ENCODE measurements at places on chromosomes 1 and 21. TPM values are rescaled to one million over a fixed set of nuclear protein-coding genes. Genes with fewer than 3 reads are reported as not detected.
A peak's percentile ranks its signal among the peaks of the same experiment; 100 is the strongest.

DNA sequence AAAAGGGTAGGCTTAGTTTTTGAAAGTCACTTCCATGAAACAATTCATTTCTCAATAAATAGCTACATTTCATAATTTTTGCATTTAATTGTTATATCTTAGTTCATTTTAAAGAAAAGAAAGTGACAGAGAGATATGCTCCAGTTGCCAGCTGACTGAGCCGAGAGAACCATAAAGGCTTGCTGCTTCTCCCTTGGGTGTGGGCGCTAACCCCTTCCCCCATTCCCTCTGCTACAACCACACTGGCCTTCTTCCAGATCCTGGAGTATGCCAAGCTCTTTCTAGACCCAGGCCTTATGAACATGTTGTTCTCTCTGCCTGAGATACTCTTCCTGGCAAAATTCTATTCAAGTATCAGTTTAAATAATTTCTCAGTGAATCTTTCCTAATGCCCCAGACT lies 12.3 kb downstream of the SORT1 start:
- no peak for DNase-seq

The CD1E gene
- not detected for total RNA-seq

DNA sequence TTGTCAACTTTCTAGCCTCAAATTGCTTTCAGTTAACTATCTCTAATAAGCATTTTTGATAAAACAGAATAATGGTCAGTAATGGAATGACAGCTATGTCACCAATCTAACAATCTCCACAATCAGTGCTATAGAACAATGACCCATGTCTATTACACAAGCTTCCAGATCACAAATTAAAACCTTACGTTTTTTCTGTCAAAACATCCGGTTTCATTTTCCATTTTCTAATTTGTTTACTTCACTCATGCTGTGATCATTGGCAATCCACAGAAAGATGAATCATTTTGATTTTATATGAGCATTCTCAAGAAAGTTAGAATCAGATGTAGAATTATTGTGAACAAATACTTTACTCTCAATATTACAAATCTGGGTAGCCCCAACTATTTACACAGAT lies 80.3 kb downstream of the KCNT2 start:
- no peak for DNase-seq

- DNase-seq = no peak
Measured at GRCh38 chr1:19260211-19261138, 8.9 kb downstream of the MRTO4 start.

DNA sequence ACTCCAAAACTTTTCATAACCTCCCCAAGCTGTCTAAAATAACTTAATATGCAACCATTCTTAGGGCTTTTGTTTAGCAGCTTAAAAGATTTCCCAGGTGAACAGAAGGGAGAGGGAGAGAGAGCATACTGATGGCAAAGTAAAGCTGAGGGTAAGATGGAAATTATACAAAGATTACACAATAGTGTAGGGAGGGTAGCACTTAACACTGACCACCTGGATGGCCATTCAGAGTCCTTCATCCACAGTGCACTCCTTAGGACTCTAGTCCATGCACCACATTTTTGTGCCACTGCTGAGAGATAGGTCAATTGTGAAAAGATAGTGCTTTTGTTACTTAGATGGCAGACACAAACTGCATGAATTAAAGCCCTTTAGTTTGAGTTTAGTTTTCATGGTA lies 574.6 kb downstream of the LMO4 start:
- no peak for DNase-seq

The LMX1A gene
- total RNA-seq = not detected

The NOTCH2 gene
- 57.5 TPM for total RNA-seq

- DNase-seq = no peak
Measured at GRCh38 chr1:109864047-109864822, 46.4 kb upstream of the CSF1 start.

GRCh38 chr1:189027512-189027911 lies 1450.2 kb downstream of the BRINP3 start:
- no peak for DNase-seq

DNA sequence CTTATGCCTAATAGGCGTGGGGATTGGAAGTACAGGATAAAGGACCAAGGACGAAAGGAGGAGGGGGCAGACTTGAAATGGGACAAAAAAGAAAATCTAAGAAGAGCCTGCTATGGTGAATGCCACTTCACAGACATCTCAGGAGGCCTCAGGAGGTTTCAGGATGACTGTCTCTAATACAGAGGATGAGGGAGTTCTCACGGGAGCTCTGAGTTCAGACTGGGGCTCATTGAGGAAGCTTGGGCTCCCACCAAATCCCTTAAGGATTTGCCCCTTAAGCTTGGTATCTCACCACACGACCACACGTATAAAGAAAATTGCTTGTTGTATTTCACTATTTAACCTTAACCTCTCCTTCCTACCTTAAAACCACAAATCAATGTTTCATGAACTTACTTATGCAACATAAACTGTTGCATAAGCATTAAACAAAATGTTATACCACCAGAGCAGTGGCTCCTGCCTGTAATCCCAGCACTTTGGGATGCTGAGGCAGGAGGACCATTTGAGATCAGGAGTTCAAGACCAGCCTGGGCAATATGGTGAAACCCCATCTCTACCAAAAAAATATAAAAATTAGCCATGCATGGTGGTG lies 12.4 kb downstream of the SLC30A1 start:
- no peak for DNase-seq

GRCh38 chr1:44801491-44802305 lies 1.5 kb downstream of the PLK3 start:
- no peak for DNase-seq

The ERG gene
- total RNA-seq = 4.0 TPM

DNA sequence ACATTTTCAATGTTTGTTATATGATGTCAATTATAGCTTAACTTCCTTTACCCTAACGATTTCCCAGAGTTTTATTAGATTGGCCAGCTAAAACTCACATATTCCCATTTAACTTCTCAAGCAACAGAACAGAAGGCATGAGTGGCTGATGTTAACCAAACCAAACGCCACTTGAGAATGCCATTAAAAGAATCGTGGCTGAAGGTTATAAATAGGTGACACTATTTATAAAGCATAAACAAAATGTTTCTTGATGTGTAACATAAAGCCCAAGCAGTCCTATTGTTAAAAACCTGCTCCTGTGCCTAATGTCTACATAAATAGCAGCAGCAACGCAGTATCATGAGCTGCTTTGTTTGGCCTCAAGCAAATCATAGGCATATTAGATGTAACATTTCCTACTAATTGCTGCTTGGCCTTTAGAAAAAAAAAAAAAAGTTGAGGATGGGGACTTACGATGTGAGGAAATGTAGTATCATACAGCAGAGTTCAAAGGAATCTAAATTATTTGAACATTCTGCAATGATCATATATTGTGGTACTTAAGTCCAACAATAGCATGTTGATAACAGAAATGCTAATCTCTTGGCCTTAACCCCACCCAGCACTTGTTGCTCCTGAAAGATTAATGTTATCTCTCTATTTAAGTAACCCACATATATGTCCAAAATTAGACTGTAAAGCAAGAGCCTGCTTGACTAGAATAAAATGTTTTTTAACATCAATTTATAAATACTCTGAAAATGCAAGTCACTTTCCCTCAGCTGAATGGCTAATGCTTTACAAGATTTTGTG lies 106.0 kb downstream of the ESRRG start:
- DNase-seq = no peak

The C1orf105 gene
- total RNA-seq = not detected

DNA sequence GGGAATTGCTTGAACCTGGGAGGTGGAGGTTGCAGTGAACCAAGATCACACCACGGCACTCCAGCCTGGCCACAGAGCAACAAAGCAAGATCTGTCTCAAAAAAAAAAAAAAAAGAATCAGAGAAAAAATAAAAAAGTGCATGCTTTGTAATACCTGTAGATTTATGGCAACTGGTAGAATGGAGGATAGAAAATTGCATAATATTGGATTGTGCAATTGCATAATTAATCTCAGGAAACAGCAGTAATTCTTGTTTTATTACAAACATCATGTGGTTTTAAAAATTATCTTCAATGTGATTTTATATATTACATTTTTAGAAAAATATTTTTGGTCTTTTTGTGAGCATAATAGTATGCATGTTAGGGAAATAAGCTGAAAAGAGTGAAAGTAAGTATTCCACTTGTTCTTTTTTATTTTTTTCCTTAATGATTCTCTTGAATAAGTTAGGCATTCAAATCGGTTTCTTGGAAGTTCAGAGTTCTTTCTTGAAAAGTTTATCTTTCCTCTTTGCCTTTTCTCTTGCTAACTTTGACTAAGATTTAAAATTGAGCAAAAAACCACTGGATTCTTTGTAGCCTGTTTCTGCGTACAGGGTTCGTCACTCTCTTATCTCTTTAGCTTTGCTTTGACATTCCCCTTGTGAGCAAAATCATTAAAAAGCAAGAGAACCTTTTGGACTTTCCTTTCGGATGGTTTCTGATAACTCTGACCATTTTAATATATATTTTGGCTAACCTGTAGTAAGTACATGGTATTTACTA lies 127.5 kb upstream of the ADAMTS5 start:
- DNase-seq = no peak

DNA sequence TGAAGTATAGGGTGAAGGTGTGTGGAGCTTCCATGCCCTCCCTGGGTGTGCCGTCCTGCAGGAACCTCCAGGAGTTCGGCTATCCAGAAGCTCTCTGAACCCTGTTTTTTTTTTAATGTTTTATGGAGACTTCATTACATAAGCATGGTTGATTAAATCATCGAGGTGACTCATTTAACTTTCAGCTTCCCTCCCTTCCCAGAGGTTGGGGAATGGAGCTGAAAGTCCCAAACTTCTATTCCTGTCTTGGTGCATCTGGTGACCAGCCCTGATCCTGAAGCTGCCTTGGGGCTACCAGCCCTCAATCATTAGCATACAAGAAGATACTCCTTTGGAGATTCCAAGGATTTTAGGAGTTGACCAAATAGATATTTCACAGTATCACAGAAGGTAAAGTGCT lies 9.5 kb downstream of the RRP15 start:
- no peak for DNase-seq

The LENEP gene
- not detected for total RNA-seq

The TNFRSF4 gene
- total RNA-seq = 0.38 TPM

GRCh38 chr1:234722904-234723720 lies 113.1 kb upstream of the IRF2BP2 start:
- DNase-seq = peak; percentile 72

DNA sequence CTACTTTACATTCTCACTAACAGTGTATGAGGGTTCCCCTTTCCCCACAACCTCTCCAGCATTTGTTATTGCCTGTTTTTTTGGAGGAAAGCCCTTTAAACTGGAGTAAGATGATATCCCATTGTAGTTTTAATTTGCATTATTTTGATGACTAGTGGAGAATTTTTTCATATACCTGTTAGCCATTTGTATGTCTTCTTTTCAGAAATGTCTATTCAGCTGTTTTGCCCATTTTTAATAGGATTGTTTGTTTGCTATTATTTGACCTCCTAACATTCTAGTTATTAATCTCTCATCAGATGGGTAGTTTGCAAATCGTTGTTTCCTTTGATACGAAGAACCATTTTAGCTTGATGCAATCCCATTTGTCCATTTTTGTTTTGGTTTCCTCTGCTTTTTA lies 165.0 kb downstream of the GLUL start:
- no peak for DNase-seq

DNA sequence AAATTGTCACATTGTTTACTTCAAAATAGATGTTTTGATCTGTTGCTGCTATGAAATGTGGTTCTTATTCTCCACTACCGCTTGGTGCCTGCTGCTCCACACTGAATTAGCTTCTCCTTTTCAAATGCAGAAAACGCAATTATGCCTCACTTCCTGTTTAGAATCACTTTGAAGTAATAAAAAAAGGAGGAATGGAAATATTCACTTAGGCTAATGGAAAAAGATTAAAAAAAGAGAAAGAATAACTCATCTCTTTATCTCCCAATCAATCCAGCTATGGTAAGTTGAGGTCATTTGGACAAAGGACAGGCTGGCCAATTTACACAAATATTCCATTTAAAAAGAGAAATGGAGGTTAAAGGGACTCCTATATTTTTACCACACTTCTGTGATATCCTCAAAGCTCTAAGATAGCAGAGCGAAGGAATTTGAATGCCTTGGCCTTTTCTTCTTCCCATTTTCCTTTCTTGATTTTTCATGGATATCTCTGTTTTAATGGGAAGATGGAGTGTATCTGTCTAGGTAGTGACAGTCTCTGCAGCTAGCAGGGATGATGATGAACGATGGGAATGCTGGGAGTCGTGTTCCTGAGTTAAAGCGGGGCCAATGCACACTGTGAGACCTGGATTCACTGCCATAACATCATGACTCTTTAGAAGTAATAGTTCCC lies 35.7 kb downstream of the RGS5 start:
- no peak for DNase-seq

- peak; percentile 56 for DNase-seq
Measured at GRCh38 chr1:23824711-23825075, 536 bp downstream of the HMGCL start.

GRCh38 chr1:26583646-26584485 lies 54.3 kb downstream of the RPS6KA1 start:
- DNase-seq = no peak

DNA sequence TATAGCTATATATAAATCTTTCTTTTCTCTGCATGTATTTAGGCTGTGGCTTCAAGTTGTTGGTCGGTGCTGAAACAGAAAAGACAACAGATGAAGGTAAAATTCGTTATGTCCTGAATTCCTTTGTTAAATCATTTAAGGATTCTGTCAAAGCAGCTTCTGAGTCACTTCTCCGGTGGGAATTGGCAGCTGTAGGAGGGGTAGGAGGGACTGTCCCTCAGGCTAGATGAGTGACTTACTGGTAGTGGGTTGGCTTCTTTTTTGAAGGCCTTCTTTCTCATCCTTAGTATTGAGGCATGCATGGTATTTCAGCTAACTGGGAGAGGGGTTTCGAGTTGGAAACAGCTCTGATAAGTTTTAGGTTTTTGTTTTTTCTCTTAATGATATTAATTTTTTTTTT lies 22.1 kb upstream of the NEXN start:
- DNase-seq = no peak

The C1orf94 gene
- not detected for total RNA-seq

GRCh38 chr21:41361786-41362604 lies at the start of gene MX2:
Gene MX2, plus strand, starts transcription at chr21:41362027. Its CDS starts 14,880 bp downstream, at chr21:41376907.
- DNase-seq = no peak

DNA sequence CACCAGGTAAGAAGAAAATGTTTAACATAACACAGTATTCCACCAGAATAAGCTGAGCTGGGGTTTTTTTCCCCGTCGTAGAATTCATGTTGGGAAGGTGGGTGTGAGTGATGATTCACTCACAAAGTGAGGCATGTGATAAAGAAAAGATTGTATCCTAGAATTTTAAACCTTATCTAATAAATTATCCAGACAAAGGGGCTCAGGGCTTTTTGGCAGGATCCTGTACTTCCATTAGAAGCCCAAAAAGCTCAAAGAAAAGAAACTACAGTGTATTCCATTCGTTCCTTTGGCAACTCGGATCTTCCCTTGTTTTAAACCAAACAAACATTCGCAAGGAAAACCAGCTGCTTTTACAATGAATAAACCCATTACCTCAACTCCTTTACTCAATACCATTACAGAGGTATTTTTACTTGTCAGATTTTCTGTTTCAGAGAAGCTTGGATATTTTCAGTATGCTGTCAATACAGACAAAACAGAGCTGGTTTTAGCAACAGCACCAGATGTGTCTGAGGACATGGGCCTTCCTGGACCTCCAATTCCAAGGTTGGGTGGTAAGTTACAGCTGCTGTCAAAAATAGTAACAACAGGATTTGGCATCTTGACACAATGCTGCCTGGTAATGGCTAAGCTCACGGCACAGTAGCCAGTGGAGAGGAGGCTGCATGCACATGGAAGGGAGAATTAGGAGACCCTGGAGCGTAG lies 159.9 kb upstream of the RUNX1 start:
- DNase-seq = no peak

GRCh38 chr1:164265232-164265631 lies 293.8 kb upstream of the PBX1 start:
- no peak for DNase-seq

The AMPD1 gene
- total RNA-seq = not detected

Measured in left lobe of liver (tissue), 2 donors.